ENCODE measurements at places on chromosomes 12 and 14.
A peak's percentile ranks its signal among the peaks of the same experiment; 100 is the strongest.

DNA sequence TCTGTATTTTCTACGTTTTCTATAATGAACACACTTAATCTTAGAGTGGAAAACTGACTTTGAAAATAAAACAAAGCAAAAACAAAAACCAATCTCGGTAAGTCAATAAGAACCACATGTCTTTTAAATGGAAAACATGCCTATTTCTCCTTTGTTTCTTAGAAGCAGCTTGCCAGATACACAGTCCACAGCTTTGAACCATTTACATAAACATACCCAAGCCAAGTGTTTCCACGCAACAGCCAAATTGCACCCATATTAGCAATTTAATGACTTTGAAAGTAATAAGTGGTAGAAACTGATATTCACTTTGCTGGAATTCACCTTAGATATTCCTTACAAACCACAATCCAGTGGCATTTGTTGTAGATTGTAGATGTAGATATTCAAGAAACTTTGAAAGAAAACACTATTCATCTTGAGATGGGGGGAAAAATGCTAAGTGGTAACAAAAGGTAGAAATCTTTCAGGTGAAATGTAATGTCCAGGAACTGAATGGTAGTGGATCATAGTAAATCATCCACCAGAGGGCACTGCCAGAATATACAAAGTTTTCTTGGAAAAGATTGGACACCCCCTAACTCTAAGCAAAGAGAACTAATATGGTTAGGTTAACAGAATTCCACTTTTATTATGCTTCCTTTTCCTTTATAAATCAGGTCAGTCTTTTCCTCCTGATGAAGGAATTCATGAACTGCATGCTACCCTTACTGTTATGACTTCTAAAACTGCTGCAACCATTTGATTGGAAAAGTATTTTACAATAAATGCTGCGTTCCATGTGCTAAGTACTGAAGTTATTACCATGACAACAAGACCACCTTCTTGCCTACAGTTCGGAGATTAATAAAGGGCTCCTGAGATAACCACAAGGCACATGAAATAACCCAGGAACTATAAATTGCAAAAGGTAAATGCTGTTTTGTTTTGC is 69.8 kb downstream of the RERG start:
- no peak overlapping the region for H3K4me3 ChIP-seq
- H3K27ac ChIP-seq, result peak overlapping the region; percentile 60
- no peaks in the 10 kb centered on the region for H3K27me3 ChIP-seq
- H3K36me3 ChIP-seq, result no peaks in the 10 kb centered on the region

DNA sequence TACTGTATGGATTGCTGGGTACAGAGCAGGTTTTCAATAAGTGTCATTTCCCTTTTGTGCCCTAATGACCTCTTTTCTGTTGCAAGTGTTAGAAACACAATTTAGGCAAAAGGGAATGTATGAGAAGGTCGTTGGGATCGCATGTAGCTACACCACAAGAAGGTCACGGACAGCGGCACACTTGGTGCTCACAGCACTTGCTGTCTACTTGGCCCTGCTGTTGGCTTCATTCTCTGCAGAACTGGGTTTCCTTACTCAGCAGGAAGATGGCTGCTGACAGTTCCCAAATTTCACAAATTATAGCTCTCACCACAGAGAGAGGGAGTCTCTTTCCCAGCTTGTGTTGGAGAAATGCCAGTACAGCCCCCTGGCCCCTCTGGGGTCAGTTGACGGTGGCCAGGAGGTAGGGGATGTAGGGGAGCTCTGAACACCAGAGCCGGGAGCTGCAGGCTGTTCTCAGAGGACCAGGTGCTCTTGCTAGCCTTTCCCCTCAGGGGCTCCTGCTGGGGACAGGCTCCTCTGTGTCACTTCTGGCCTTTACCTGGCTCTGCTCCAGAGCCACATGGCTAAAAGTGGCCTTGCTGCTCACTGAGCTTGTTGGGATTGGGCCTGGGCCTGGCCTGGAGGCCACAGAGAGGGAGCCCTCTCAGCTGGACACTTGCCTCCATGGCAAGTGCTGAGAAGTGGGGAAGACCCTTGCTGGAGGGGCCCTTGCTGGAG is 50.9 kb upstream of the BCL7A start:
- no peak overlapping the region for H3K27ac ChIP-seq
- H3K36me3 ChIP-seq, result no peaks in the 10 kb centered on the region
- no peak overlapping the region for H3K4me3 ChIP-seq
- DNase-seq, result peak; percentile 62
- no peaks in the 10 kb centered on the region for H3K4me1 ChIP-seq

- no peak overlapping the region for H3K27ac ChIP-seq
- no peak for DNase-seq
- no peaks in the 10 kb centered on the region for H3K4me1 ChIP-seq
- no peak overlapping the region for H3K4me3 ChIP-seq
These were observed 38.2 kb downstream of the ZFYVE21 start for GRCh38 chr14:103753774-103754173.

- H3K27me3 ChIP-seq, result no peaks in the 10 kb centered on the region
- H3K4me3 ChIP-seq, result no peak overlapping the region
- DNase-seq, result peak; percentile 68
- H3K36me3 ChIP-seq, result no peaks in the 10 kb centered on the region
- peaks cover 24% of the 10 kb centered on the region for H3K4me1 ChIP-seq
- no peak overlapping the region for H3K27ac ChIP-seq
These were observed 14.8 kb downstream of the ZBTB39 start for GRCh38 chr12:56991319-56992246.

DNA sequence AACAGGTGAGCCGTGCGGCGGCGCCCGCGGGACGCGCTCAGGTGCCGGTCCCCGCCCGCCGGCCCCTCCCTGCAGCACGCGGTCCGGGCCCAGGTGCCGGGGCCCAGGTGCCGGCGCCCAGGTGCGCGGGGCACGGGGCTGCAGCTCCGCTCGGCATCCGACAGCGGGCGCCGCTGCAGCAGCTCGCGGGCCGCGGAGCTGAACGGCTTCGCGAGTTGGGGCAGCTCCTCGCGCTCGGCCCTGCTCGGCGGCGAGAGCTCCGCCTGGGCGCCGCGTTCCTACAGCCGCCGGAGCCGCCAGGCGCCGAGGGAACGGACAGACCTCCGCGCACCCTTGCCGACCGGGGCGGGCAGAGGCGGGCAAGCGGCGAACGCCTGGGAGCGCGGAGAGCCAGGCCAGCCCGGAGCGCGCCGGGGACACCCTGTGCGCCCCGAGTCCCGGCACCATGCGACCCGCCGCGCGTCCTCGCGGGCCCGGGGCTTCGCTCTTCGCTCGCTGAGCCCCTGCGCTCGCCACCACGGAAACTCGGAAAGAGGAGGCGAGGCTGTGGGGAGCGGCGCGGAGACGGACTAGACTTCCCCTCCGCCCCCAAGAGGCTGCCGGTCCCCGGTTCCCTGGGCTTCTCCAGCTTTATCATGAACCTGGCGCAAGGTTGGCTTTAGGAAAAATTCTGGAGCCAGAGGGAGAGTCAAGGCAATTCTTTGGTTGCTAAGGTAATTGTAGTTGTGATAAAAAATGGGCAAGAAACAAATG is at the start of gene RGS6:
Gene RGS6, plus strand, starts transcription at position 201 of the 753 bp plus-strand sequence.
- H3K4me1 ChIP-seq, result peaks cover 4% of the 10 kb centered on the region
- DNase-seq, result no peak
- no peak within 1 kb of the TSS for H3K27ac ChIP-seq
- H3K27me3 ChIP-seq, result peaks cover 51% of the 10 kb centered on the region

DNA sequence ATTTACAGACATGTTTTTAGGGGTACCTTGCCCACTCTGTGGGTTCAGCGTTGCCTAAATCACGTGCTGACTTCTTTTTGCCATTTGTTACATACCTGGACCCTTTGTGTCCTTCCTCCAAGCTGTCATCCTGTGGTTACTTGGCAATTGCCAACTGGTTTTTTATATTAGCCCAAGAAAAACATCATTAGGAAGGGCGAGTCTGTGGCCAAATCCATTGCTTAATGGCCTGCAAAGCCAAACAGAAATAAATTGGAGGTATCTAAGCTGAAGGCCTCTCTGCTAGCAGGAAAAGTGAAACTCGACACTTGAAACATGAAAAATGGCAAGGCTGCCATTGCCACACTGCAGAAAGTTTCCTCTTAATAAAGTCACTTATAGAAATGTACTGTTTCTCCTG is 190.4 kb downstream of the NUAK1 start:
- no peak overlapping the region for H3K4me3 ChIP-seq
- no peaks in the 10 kb centered on the region for H3K36me3 ChIP-seq
- no peaks in the 10 kb centered on the region for H3K27me3 ChIP-seq
- no peak for DNase-seq
- H3K4me1 ChIP-seq, result no peaks in the 10 kb centered on the region

- no peaks in the 10 kb centered on the region for H3K27me3 ChIP-seq
- H3K4me3 ChIP-seq, result no peak overlapping the region
- no peak for DNase-seq
- no peak overlapping the region for H3K27ac ChIP-seq
- no peaks in the 10 kb centered on the region for H3K4me1 ChIP-seq
These were observed 29.6 kb downstream of the CCDC92 start for GRCh38 chr12:123942911-123943648.

DNA sequence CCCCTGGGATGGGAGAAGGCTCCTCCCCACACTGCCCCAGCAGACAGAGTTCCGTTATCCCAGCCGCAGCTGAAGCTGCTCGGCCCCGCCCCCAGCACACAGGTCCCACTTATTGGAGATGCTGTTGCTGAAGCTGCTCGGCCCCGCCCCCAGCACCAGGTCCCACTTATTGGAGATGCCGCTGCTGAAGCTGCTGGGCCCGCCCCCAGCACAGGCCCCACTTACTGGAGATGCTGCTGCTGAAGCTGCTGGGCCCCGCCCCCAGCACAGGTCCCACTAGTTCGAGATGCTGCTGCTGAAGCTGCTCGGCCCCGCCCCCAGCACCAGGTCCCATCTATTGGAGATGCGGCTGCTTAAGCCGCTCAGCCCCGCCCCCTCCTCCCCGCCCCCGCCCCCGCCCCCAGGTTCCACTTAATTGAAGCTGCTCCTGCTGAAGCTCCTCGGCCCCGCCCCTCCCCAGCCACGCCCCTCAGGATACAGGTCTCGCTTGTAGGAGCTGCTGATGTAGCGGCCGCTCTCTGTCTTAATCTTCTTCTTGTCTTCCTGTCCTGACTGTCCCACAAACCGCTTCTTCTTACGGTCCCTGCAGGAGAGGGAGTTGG is 12.0 kb downstream of the CFAP73 start:
- peaks cover 8% of the 10 kb centered on the region for H3K4me1 ChIP-seq
- H3K4me3 ChIP-seq, result no peak overlapping the region
- H3K36me3 ChIP-seq, result peaks cover 81% of the 10 kb centered on the region

- no peak for DNase-seq
- H3K27me3 ChIP-seq, result no peaks in the 10 kb centered on the region
- H3K27ac ChIP-seq, result no peak overlapping the region
- no peak overlapping the region for H3K4me3 ChIP-seq
- no peaks in the 10 kb centered on the region for H3K4me1 ChIP-seq
These were observed 40.3 kb downstream of the SLC38A2 start for GRCh38 chr12:46332260-46332659.

DNA sequence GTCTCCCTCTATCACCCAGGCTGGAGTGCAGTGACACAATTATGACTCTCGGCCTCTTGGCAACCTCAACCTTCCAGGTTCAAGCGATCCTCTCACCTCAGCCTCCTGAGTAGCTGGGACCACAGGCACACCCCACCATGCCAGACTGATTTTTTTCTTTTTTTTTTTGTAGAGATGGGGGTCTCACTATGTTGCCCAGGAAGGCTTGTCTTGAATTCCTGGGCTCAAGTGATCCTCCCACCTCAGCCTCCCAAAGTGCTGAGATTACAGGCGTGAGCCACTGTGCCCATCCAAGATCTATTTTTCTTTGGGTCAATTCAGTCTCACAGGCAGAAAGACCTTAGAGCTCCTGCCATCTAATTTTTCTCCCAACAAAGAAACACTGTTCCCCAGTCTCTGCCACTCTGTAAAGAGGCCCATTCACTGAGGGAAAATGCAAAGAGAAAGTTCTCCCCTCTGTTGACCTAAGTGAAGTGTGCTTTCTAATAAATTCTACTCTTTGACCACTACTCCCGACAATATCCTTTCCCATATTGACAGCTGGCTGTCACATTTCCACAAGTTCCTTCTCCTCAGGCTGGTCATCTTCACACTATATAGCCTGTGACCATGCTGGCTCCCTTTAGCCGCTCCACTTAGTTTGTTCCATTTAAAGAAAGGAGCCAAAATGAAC is 23.3 kb downstream of the TMED8 start:
- DNase-seq, result no peak
- no peak overlapping the region for H3K27ac ChIP-seq
- H3K36me3 ChIP-seq, result no peaks in the 10 kb centered on the region
- no peak overlapping the region for H3K4me3 ChIP-seq

DNA sequence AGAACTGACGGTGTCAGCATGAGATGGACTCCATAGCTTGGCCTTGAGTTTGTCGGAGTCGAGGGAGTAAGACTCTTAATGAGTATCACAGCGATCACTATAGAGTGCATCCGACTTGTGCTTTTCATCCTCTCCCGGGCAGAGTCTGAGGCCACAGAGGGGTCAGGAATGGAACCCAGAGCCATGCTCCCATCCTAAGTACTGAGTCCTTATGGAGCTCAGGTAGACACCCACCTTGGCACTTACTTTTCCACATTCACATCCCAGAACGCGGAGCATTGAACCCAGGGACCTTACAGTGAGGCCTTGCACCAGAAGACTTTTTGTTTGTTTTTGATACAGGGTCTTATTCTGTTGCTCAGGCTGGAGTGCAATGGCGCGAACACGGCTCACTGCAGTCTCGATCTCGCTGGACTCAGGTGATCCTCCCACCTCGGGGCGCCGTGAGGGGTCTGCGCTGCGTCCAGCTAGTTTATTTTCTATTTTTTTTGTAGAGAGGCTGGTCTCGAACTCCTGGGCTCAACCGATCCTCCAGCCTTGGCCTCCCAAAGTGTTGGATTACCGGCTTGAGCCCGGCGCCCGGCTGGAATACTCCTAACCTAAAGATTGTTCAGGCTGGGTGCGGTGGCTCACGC is 719 bp upstream of the SRSF9 start:
- no peaks in the 10 kb centered on the region for H3K27me3 ChIP-seq
- peak overlapping the region; percentile 87 for H3K4me3 ChIP-seq
- peak overlapping the region; percentile 93 for H3K27ac ChIP-seq
- peaks cover 6% of the 10 kb centered on the region for H3K4me1 ChIP-seq
- H3K36me3 ChIP-seq, result no peaks in the 10 kb centered on the region

DNA sequence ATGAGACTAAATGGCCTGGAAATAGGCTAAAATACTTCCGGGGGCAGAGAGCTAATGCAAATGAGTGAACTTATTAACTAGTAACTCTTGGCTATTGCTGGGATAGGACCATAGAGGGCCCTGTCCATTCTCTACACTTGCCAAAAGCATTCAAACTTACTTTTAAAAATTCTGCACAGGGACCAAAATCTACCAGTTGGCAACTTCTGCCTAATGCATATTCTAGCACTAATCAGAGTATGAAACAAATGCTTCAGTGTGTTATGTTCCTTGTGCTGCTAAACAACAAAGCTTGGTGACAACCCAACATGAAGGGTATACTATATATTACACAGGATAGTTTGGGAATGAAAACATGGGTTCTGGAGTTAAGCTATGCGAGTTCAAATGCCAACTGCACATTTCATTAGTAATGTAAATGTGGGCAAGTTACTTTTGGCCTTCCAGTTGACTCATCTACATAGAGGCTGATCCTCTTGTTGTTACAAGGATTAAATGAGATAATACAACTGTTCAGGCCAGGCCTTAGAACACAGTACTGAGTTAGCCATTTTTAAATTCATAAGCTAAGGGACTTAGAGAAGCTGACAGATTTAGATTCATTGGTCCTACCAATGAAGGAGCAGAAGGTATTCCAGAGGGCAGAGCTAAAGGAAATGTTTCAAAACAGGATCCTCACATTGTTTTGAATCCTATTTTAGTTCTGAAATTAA is 32.4 kb downstream of the HIGD1C start:
- H3K4me3 ChIP-seq, result no peak overlapping the region
- H3K27ac ChIP-seq, result peak overlapping the region; percentile 76
- no peaks in the 10 kb centered on the region for H3K27me3 ChIP-seq
- peaks cover 32% of the 10 kb centered on the region for H3K36me3 ChIP-seq
- peaks cover 28% of the 10 kb centered on the region for H3K4me1 ChIP-seq

Data from adrenal gland (tissue), 19 donors.